Stimulated activated CD8-positive, alpha-beta memory T cell treated with anti-CD3 and anti-CD28 coated beads, Interleukin-15, amount 100 ng/mL, for 24 hours (primary cell): ENCODE measurements at places on chromosomes 2 and 18.

DNA sequence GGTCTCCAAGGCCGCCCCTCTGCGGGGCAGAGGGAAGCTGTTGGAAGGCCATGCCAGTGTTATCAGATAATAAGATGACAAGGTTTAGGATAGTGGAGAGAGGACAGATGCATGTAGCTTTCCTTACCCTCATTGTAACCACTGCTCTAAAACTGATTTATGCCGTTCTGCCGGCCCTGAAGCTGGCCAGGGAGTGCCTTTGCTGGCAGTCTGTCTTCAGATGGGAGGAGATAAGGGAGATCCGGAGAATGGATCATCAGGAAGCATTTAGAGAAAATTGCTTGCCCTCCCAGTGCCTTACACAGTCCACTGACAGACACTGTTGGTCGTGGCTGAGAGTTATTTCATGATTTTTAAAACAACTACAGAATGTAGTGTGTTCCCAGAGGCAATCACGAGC is 35.4 kb upstream of the MYO3B start:
- DNase-seq, result no peak

- no peak for DNase-seq
Measured at GRCh38 chr2:235458839-235459273, 35.0 kb upstream of the AGAP1 start.

GRCh38 chr2:159882130-159882745 is 84.2 kb upstream of the CD302 start:
- DNase-seq, result no peak

DNA sequence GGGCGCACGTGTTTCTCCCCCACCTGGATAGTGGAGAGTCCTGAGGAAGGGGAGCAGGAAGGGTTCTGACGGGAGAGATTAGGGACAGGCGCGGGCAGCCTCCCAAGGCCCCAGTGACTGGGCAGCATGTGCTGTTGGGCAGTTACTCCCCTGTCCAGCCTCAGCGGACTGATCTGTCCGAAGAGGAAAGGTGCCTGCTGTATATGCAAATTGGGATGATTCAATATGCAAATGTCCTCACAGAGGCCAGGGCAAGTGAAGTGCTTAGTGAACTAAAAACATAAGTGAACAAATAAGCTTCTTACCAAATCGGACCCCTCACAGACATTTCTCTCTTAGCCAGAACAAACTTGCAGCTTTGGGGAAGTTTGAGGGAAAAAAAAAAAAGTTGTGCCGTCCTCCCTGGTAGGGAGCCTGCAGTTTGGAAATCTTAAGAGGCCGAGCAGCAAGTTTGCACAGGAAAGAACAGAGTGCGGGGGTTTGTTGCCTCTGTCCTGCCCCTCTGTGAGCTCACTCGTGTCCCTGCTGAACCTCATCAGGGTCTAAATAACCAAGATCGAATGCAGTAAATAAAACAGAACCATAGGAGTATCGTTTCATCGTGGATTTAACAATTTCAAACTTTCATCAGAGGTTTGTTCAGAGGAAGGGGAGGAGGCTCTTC is 141.4 kb downstream of the KCTD1 start:
- DNase-seq, result no peak

GRCh38 chr2:156046900-156047299 is 285.6 kb downstream of the NR4A2 start:
- no peak for DNase-seq

DNA sequence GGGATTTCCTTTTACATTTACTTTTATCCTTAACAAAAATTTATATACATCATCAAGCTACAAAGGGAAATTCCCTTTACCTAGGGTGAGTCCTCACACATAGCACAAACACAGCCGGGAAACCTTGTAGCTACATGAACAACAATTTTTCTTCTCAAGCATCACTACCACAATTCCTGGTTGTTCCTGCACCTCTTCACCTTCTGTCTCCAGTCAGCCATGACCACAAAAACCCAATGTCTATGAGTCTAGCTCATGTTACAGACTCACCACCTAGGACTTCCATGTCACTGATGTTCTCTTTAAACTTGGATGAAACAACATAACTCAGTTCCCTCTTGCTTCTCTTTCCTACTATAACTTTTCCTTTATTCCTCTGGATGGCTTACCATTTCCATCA is 460.4 kb downstream of the MBD2 start:
- DNase-seq, result no peak

DNA sequence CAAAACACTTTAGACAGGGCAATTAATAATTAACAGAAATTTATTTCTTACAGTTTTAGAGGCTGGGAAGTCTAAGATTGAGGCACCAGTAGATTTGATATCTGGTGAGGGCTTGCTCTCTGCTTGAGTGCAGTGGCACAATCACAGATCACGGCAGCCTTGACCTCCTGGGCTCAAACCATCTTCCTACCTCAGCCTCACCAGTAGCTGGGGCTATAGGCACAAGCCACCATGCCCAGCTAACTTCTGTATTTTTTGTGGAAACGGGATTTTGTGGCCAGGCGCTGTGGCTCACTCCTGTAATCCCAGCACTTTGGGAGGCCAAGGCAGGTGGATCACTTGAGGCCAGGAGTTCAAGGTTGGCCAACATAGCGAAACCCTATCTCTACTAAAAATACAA is 29.0 kb upstream of the ACVR1 start:
- DNase-seq, result no peak

DNA sequence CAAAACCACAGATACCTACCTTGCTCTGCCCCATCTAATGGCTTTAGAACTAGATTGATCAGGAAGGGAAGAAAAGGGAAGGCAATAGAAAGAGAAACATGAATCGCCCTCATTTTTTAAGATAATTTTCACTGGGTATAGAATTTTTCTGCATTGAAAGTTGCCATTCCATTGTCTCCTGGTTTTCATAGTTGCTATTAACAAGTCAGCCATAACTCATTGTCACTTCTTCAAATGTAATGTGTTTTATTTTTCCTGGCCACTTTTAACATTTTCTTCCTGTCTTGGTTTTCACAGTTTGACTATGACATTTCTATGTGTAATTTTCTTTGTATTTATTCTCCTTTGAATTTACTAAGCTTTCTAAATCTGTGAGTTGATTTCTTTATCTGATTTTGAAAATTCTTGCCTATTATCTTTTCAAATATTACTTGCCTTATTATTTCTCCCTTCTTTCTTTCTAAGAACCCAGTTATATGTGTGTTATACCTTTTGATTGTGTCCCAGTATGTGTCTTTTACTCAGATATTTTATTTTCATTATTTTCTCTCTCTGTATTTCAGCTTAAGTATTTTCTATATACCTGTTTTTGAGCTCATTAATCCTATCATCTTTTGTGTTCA is 85.5 kb upstream of the GLI2 start:
- DNase-seq, result no peak

- DNase-seq, result no peak
Measured at GRCh38 chr2:28661589-28662001, 90.0 kb upstream of the PPP1CB start.

- DNase-seq, result no peak
Measured at GRCh38 chr2:195820867-195821565, 164.0 kb downstream of the SLC39A10 start.

DNA sequence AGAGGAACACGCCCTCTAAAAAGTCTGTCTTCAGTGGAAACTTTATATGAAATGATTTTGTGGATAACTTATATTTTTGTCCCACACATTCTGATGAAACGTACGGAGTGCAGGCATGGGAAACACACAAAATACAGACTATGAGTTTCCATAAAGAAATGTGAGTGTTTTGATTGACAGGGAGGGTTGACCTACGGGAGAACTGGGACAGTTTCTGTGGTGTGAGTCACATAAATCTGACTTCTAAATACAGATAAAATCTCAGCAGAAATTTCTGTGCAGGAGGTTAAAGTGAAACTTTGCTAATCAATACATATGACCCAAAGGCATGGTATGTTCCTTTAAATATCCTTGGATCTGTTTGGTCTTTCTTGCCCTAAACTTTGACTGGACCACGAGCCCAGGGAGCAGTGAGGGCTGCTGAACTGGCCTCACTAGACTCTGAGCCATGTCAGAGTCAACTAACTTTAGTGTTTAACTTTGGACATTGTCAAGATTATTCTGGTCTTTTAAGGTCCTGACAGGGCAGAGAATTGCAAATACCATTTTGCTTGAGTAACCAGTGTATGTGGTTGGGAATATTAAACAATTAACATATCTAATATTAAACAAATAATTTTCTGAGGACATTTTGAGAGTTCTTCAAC is 206.9 kb upstream of the LYPD1 start:
- no peak for DNase-seq

- DNase-seq, result no peak
Measured at GRCh38 chr2:171747371-171747770, 60.1 kb downstream of the DYNC1I2 start.

DNA sequence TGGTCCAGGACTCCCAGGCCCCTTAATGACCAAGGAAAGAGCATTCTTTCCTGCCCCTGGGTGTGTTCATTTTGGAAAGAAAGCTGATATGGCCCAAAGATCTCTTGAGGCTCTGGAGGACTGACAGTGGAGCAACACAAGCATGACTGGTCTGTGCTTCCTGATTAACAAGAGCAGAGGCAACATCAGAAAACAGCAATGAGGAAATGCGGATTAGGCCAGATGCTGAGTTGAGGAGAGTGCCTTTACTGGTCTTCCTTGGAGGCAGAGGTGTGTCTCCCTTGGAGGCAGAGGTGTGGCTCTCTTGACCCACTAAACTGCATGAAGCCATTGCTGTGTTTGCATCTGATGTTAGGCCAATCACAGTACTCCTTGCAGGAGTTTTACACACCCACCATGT is 19.9 kb downstream of the IL36B start:
- DNase-seq, result no peak

- DNase-seq, result no peak
Measured at GRCh38 chr2:1561811-1562421, 148.7 kb downstream of the TPO start.

DNA sequence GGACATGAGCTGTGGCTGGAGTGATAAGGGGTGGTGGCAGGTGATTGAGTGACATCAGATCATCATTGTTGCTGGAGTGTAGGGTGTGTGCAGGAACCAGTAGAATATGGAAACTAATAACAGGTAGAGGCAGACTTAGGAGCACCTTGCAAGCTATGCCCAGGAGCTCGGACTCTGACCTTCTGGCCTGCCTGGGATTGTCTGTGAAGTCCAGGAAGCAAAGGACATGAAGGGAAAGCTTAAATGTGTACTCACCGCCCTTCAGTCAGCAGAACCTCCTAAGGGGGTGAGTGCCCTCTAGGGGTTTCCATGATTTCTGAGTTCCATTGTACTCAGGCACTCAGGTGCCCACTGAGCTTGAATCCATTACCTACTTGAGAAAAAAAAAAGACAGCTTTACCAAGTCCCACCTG is 104.2 kb downstream of the CRIM1 start:
- DNase-seq, result no peak

GRCh38 chr2:170819680-170820664 is 3.3 kb downstream of the GAD1 start:
- no peak for DNase-seq

GRCh38 chr2:29000481-29000880 is 19.4 kb downstream of the TOGARAM2 start:
- DNase-seq, result no peak

DNA sequence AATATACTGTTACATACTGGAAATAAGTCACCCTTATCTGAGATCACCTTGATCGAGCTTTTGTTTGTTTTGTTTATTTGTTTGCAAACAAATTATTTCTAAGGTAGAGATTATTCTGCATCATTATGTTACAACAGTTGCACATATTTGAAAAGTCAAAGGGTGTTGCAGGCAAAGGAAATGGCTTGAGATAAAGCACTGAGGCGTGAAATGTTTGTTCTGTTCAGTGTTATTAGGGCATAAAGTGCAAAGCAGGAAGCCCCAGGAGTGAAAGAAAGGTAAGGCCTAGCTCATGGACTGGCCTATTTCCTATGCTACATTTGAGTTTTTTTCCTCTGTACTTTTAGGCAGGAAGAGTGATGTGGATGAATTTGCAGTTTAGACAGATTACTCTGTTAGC is 1815.6 kb upstream of the LRRTM1 start:
- DNase-seq, result no peak

DNA sequence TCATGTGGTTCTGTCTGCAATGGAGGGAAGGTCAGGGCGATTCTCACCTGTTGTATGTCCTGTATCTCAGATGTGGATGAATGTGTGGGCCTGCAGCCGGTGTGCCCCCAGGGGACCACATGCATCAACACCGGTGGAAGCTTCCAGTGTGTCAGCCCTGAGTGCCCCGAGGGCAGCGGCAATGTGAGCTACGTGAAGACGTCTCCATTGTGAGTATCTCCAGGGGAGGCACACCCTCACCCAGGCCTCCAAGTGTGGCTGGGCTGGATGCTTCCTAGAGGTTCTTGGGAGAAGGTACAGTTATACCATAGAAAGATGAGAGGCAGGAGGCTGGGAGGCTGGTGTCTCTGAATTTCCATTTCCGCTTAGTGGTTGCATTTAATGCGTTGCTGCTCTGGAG is 46.9 kb downstream of the FBLN7 start:
- no peak for DNase-seq

GRCh38 chr18:26133652-26134051 is at the start of gene PSMA8:
Gene PSMA8 (plus strand): TSS chr18:26133869. CDS start chr18:26133966, 97 bp downstream.
- DNase-seq, result no peak

DNA sequence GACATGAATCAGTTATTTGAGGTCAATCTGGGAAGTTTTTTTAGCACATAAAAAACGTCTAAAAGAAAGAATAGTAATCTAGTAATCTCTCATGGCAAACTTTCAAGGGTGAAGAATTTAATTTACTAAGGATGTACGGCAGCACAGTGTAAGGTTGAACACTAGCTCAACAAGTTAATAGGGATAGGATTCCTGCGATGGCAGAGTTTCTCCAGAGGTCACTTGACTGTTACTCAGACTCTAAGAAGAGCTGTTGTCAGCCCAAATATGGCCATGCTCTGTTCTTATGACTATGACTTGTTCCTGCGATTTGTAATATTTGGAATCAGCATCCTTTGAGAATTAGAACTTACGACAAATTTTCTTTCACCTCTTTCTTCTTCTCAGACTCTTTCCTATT is 553.3 kb upstream of the TNP1 start:
- DNase-seq, result no peak

DNA sequence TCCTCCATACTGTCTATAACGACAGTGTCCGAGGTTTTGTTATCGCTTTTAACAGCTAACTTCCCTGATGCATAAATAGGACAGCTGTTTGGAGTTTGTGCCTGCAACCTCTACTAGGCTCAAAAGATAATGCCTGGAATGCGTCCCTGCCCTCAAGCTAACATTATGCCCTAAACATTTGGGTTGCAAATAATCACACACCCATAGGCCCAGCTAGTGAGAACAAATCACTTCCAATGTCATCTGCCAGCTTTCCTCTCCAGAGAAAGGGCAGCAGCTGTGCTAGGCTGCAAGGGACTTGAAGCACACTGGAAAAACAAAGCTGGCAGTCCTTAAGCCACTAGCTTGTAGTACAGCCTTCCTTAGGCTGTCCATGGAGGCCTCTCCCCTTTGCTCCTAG is 201.8 kb upstream of the LYPD1 start:
- no peak for DNase-seq

- DNase-seq, result no peak
Measured at GRCh38 chr18:54776282-54776977, 51.8 kb upstream of the RAB27B start.

DNA sequence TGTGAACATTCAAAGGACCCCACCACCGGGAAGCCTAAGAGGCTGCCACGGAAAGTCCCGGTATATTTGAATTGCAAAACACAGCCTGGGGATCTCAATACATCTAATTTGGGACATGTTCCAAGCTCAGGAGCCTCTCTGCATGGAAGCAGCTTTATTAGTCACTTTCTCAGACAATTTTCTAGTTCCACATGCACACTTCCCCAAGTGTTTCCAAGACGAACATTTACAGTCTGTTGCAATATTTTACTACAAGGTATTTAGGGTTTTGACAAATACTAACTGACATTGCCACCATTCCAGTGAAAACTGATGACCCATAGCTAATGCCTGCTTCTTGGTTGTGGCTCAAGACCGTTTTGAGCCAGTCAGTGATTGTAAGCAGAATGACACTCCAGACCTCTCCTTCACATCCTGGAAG is 145.3 kb downstream of the NCKAP5 start:
- DNase-seq, result no peak
